ENCODE measurements at places on chromosomes 5 and 9.

DNA sequence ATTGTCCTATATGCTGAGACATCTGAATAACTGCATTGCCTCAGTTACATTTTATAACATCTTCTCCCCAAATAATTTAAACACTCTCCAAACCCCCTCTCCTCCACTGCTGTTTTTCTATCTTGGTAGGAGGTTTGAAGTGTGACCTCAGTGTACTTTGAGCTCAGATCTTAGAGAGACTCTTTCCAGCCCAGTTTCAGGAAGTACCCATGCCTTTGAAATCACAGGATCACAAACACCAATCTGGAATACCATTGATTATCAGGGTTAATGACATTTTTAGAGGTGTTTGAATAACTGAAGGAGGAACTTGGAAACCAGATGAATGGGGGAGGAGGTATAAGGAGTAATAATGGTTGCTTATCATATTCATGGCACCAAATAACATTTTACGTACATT lies 93.2 kb downstream of the GCNT1 start:
- no peak for DNase-seq

DNA sequence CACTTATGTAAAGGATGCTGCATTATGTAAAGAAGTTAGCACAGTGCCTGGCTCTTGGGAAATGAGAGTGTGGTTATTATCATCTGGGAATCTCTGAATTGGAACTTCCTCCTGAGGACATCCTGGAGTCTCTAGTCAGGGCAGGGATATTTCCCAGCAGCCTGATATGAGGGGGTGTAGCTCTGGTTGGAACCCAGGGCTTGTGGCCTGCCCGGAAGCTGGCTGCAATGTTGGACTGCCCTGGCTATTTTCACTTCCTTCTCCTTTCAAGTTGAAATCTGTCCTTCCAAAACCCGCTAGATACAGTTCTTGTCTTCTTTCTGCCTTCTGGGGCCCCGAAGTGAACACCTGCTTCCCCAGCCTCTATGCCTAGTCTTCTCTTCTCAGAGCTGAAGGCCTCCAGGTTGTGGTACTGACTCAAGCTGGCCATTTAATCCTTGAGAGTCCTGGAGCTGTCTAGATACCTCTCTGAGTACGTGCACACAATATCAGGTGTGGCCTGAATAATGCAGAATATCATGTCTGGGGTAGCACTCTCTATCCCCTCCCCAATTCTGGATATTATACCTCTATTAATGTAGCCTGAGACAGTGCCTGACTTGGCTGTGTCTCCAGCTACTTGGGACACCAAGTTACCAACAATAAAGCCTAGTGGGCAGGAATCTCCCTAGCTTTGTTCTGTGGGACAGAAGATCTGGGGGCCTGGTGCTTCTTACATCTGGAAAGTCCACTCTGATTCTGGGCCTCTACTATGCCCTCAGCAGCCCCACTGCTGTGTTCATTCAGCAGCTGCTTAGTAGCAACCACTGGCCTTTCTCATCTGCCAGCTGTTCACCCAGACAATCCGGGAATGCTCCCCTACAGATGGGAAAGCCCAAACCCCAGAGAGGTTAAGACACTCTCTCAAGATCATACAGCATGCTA lies 45.0 kb downstream of the SLC6A7 start:
- no peak for DNase-seq

DNA sequence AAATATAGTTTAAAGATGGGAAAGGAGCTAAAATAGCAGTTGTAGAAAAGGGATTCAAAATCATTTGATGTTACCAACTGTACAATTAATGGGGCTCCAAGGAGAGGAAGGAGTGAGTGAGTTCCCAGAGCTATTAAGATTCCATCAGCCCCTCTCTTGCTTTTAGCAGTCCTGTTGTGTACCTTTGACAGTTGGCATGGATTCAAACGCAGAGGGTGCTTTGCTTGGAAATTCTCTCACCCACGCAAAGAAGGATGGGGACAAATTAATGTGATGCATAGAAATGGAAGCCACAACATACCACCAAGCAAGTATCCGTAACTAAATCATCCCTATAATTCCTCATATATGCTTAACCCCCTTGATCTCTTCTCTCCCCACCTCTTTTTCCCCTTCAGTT lies 461.3 kb downstream of the EBF1 start:
- no peak for DNase-seq

DNA sequence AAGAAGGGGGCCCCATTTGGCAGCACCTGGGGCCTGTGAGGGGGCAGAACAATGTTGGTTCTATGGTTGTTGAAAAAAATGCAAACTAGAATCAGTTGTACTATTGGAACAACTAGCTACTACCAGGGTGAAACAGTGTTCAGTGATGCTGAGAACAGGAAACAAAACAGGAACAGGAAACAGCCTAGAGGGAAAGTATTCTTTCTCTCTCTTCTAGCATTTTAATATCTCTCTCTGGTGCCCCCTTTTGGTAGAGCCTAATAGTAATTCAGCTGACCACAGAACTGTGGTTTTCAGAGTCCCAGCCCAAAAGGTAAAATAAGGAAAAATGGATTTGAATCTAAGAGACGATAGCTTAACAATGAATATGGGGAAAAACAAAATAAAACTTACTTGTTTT lies 138.0 kb upstream of the KCNN2 start:
- no peak for DNase-seq

DNA sequence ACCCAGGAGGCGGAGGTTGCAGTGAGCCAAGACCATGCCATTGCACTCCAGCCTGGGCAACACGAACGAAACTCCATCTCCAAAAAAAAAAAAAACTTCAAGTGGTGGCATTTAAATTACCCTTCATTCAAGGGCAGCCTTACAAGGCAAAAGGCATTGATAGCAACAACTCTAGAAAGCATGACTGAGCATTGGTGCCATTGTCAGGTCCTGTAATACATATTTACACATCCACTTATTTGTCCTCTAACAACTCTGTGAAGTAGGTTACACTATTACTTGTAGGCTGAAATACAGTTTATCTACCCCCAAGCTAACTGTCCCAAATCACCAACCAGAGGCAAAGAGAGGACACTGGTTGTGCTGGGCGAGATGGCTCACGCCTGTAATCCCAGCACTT lies 52.7 kb upstream of the LARP1 start:
- DNase-seq = no peak

DNA sequence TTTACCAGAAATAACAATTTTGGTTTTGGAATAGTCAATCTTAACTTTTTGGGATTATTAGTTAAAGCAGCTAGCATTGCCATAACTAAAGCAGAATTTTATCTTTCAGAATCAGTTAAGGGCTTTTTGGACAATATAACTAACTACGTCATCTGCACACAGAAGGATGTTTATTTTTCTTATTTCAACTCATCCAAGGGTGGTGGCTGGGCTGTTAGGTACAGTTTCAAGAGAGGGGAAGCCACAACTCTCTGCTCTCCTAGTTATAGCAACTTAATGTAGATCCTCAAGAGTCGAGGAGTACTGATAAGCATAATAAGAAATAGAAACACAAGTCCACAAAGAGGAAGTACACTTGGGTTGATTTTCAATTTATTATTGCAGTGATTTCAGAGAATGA lies 65.6 kb downstream of the ANKRD55 start:
- DNase-seq = no peak

- no peak for DNase-seq
These were observed 315.2 kb downstream of the PSAT1 start for GRCh38 chr9:78612091-78612490.

- DNase-seq = no peak
These were observed 125.3 kb upstream of the TMEM161B start for GRCh38 chr5:88393716-88394535.

DNA sequence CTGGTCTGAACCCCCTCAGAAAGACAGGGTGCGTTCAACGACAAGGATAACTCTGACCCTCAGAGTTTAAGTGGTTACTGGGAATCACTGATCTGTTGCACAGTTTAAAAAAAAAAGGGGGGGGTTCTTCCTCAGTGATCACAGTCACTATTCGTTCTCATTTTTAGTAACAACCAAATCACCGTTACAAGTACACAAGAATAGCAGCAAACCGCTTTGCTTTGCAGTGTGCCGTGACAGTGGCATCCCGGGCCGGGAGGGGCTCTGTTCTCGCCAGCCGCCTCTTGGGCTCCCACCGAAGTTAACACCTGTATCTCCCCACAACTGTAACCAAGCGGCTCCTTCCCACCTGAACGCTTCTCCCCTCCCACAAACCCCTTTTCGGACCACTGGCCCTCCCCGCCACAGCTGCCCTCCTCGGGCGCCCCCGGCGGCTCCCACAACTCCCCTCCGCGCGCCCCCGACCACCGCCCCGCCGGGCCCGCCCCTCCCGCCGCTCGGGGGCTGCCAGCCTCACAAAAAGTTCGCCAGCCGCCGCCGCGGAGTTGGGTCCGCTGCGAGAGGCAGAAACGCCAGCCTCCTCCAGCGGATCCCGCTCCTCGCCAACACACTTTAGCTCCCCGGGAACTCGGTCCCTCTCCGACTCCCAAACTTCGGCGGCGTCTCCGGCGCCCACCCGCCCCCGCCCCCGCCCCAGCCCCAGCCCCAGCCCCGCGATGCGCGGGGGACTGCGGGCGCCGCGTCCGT lies 1.2 kb downstream of the SSBP2 start:
- DNase-seq = peak; percentile 50

- no peak for DNase-seq
These were observed 23.1 kb upstream of the RNF38 start for GRCh38 chr9:36423206-36423605.

Measured in NCI-H187 (cell line).